ENCODE measurements at places on chromosomes 11 and 22. TPM values are rescaled to one million over a fixed set of nuclear protein-coding genes. Genes with fewer than 3 reads are reported as not detected.

The DCUN1D5 gene
- total RNA-seq = 19.7 TPM

The TMEM191B gene
- 2.1 TPM for total RNA-seq

The SPI1 gene
- 168 TPM for total RNA-seq

The DEFB131B gene
- total RNA-seq = not detected

The PHF21B gene
- 0.12 TPM for total RNA-seq

The CRYBB2 gene
- not detected for total RNA-seq

The SCGB1D1 gene
- not detected for total RNA-seq

The CCDC15 gene
- 1.5 TPM for total RNA-seq

The CDC42BPG gene
- total RNA-seq = 20.9 TPM

The SNX32 gene
- total RNA-seq = not detected

The NCF4 gene
- 37.0 TPM for total RNA-seq

The ZP1 gene
- not detected for total RNA-seq

The SLC6A5 gene
- total RNA-seq = not detected

The FIBIN gene
- total RNA-seq = 27.3 TPM

The MS4A4E gene
- 3.0 TPM for total RNA-seq

The NUDT22 gene
- 47.8 TPM for total RNA-seq

The ASPHD2 gene
- 1.2 TPM for total RNA-seq

The PHOX2A gene
- not detected for total RNA-seq

The HSPA8 gene
- total RNA-seq = 840 TPM

The TESMIN gene
- 0.81 TPM for total RNA-seq

The FXYD6 gene
- 59.0 TPM for total RNA-seq

The RANGAP1 gene
- 48.0 TPM for total RNA-seq

The OR6T1 gene
- total RNA-seq = not detected

The OR8D1 gene
- total RNA-seq = not detected

The SEZ6L gene
- total RNA-seq = 0.32 TPM

The KRTAP5-2 gene
- not detected for total RNA-seq

The PAFAH1B2 gene
- 86.9 TPM for total RNA-seq

The FZD4 gene
- 57.4 TPM for total RNA-seq

The CHRM1 gene
- 4.7 TPM for total RNA-seq

The APOBEC3G gene
- 16.1 TPM for total RNA-seq

The GAL3ST3 gene
- total RNA-seq = not detected

The APOBEC3F gene
- 9.0 TPM for total RNA-seq

The PAMR1 gene
- 12.4 TPM for total RNA-seq

The PTPRCAP gene
- 17.7 TPM for total RNA-seq

The XPNPEP3 gene
- total RNA-seq = 15.0 TPM

The TMX2 gene
- total RNA-seq = 70.4 TPM

The SCN4B gene
- total RNA-seq = 7.2 TPM

The A4GALT gene
- 25.7 TPM for total RNA-seq

The OR2AT4 gene
- not detected for total RNA-seq

The OR8G5 gene
- total RNA-seq = 0.58 TPM

The PDGFD gene
- total RNA-seq = 5.0 TPM

The TMEM225 gene
- not detected for total RNA-seq

The ISX gene
- not detected for total RNA-seq

The MYOD1 gene
- total RNA-seq = not detected

The C11orf91 gene
- total RNA-seq = 1.5 TPM

The LRRC4C gene
- total RNA-seq = 2.2 TPM

The UPK3A gene
- not detected for total RNA-seq

The WBP2NL gene
- total RNA-seq = 1.3 TPM

The EXPH5 gene
- total RNA-seq = 30.8 TPM

The OTOG gene
- not detected for total RNA-seq

The TSSK2 gene
- total RNA-seq = not detected

The PAX6 gene
- total RNA-seq = not detected

The GPHA2 gene
- total RNA-seq = not detected
